NCI-H2171 treated with DMSO at 0.1 percent for 48 hours (cell line): ENCODE measurements at places on chromosomes 7 and 10.

GRCh38 chr7:141593134-141593533 lies 41.9 kb downstream of the AGK start:
- peak; percentile 11 for DNase-seq

- DNase-seq: no peak
Observed at GRCh38 chr10:113681533-113682470, 2.1 kb downstream of the CASP7 start.

GRCh38 chr7:69575651-69576050 lies 22.6 kb upstream of the AUTS2 start:
- DNase-seq: no peak

DNA sequence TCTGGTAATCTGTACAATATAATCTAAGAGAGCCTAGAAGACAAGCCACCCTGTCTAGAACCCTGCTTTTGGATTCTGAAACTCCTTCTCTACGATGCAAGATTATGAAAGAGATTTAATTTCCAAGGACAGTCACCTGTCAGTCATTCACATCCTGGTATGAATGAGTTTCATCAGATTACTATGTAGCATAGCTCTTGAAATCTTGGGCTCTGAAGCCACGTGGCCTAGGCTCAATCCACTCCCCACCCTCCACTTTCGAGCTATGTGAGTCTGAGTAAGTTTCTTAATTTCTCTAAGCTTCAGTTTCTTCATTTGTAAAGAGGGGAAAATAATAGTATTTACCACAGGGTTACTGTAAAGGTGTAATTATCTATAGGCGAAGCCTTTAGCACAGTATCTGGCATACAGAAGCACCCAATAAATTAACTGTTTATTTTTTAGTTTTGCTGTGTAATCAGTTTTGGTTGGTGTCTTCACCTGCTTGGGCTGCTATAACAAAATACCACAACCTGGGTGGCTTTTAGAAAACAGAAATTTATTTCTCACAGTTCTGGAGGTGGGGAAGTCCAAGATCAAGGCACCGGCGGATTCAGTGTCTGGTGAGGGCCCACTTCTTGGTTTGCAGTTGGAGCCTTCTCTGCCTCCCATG lies 71.3 kb downstream of the MYOF start:
- DNase-seq: no peak

GRCh38 chr7:154469652-154470051 lies 417.5 kb downstream of the DPP6 start:
- DNase-seq: no peak

DNA sequence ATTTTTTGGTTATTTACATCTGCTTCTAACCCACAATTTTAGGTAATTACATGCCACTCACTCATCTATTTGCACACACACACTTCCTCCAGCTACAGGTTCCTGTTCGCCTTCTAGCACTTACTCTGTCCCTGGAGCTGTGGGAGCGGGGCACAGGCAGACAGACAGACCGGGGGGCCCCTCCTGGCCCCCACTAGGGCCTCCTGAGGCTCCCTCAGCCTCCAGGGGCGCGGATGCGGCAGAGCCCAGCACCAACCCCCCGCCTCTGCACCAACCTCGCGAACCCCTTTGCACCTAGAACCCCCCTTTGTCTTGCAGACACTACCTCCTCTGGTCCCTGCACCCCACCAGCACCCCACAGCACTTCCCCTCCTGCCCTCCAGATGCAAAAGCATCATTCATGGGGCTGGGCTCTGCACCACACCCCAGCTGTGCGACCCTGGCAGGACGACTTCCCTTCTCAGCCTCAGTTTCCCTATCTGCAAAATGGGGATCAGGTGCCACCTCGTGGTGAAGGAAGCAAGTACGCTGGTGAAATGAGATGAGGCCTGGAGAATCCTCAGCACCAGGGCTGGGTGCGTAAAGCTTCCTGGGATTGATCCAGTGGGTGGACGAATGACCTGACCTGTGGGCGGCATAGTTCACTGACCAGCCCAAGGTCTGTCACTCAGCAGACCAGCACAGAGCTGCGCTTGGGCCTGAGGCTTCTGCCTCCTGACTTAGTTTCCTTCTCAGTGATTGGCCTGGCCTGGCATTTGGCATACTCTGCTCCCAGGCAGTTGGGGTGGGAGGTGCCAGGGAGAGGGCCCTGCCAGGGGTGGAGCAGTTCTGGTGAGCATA lies 37.9 kb downstream of the ELFN1 start:
- DNase-seq: no peak

DNA sequence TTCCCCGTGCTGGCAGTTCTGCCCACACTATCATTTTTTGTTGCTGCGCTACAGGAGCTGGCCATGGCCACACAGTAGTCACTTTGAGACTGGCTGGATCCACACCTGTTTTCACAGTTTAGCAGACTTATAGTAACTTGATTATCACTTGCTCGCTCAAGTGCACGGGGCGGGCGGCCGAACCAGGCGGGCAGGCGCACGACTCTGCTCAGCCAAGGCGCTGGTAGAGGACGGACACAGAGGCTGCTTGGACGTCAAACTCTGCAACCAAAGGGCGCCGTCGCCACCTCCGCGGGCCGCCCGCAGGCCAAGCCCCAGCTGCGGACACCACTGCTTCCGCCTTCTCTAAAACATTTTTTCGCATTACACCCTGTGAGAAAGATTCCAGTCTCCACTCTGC lies 38.4 kb upstream of the PHYHIPL start:
- no peak for DNase-seq

GRCh38 chr7:1586827-1587705 lies 17.2 kb upstream of the PSMG3 start:
- DNase-seq: peak; percentile 8

GRCh38 chr7:94655126-94655847 lies 646 bp downstream of the SGCE start:
- peak; percentile 28 for DNase-seq

- DNase-seq: no peak
Observed at GRCh38 chr10:66719483-66719882, 206.4 kb upstream of the LRRTM3 start.

DNA sequence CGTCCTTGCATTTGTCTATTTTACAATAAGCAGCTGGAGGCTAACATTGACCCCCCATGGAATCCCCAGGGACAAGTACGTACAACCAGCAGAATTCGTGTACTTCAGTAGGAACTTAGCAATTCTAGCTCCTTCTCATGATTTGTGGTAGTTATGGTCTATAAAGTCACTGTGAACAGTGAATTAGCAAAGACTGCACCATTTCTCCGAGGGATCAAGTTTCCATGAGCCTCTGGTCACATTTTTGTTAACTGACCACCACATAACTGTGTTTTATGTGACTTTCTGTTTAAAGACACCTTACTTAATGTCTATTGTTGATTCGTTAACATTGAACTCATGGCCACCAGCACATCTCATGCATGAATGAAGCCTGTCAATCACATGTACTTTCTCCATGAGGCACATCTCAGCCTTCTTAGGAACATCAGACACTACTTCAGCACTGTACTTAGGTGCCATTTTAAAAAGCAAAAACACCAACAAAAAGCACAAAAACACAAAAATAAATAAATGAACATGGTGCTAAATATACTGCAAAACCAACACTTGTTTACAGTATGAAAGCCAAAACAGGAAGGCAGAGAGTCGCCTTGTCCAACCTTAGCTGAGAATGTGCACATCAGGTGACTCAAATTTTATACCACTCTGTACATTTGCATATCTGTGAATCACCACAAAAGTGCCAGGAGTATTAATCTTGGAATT lies 9.0 kb upstream of the UCN3 start:
- no peak for DNase-seq

- no peak for DNase-seq
Observed at GRCh38 chr10:113557424-113557862, 4.6 kb downstream of the HABP2 start.

GRCh38 chr7:45874408-45875131 lies 1.7 kb upstream of the CCDC201 start:
- no peak for DNase-seq

- no peak for DNase-seq
Observed at GRCh38 chr7:25223206-25223605, 5.1 kb downstream of the NPVF start.

DNA sequence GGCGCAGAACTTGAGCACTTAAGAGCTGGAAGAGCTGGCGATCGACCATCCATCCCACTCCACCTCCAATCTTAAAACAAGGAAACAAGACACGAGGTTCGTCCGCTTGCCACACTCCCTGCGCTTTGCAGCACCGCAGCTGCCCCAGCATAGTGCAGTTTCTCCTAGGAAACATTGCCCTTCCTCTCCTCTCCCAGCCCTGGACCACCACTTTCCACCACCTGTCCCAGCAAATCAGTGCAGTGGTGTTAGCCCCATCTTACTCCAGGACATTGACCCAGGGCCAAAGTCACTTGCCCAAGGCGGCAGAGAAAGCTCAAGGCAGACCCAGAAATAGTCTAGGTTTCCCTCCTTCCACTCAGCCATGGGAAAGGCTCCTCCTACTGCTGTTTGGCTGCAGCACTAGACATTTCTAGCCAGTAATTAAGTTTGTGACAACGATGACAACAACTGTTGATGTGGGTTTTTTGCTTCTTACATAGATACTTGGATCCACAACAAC lies 1.5 kb upstream of the PARD3 start:
- DNase-seq: peak; percentile 27

GRCh38 chr10:126092366-126093215 lies 196.2 kb downstream of the FANK1 start:
- DNase-seq: no peak

GRCh38 chr7:131254211-131254610 lies 73.5 kb upstream of the MKLN1 start:
- no peak for DNase-seq

DNA sequence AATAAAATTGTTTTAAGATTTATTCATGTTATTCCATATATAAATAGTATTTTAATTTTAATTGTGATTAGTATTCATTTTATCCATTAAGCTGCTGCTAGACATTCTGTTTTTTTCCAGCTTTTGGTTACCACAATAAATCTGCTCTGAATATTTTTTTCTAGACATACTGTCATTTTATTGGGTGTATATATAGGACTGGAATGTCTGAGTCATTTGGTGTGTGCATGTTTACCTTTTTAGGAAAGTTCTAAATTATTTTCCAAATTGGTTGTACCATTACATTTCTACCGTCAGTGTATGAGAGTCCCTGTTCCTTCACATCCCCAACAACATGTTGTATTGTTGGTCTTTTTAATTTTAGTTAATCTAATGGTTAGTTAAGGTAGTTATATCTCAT lies 1138.1 kb downstream of the REEP3 start:
- no peak for DNase-seq

GRCh38 chr10:98030991-98031431 lies 590 bp upstream of the CRTAC1 start:
- DNase-seq: no peak

DNA sequence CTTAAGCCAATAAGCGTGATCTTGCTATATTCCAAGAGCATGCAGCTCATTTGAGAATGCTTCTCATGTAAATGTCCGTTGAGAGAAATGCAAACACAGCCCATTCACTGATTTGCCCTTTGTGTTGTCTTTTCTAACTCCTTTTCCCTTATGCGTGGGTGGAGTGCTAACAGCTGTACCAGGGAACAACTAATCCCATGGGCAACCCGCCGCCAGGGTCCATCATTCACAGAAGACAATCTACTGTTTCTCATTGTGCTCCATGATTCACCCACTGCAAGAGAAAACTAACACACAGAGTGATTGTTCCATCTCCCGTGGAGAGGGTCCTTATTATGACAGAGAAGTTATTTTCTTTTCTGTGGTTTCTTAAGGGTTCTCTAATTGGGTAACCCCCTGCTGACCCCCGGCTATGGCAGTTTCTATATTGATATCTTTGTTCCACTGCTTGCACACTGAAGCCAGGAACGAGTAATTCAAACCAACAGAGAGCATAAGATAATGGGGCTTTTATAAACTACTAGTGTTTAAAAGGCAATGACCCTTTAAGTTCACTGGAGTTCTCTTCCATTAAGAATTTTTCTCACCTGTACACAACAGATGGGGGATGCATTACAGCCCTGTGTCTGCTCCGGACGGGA lies 298.7 kb downstream of the BAMBI start:
- no peak for DNase-seq

GRCh38 chr10:33263453-33263852 lies 71.0 kb downstream of the NRP1 start:
- DNase-seq: no peak

DNA sequence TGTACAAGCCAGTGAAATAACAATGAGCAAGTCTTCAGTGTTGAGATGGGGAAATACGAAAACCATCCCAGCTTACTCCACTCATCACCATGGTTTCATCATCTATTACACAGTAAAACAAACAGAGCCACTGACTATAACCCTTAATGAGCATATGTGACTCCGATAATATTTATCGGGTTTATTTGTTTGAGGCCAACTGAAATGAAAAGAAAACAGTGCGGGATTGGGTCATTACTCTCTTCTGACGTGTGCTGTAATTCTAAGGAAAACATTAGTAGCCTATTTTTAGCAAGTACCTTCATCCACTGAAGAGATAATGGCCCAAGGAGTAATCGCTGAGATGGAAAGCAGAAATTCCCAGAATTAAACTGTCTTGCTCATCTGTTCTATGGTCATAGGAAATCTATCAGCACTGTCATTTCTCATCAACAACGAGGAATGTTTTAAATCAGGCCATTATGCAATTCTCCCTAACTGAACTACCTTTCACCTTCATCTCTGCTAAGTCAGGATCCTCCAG lies 716.5 kb downstream of the INHBA start:
- no peak for DNase-seq

DNA sequence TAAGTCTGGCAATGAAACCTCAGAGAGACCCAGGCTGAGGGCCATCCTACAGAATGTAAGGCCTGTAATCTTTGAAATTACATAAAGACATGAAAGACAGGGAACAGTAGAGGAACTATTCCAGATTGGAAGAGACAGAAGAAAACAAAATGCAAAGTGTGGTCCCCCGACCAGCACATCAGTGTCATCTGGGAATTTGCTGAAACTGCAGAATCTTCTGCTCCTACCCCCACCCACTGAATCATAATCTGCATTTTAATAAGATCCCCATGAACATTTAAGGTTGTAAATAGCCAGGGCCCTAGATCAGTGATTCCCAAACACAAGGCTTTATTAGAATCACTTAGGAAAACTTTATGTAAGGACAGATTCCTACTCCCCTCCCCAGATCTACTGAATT lies 154.4 kb downstream of the NOC3L start:
- DNase-seq: no peak

- no peak for DNase-seq
Observed at GRCh38 chr10:126027692-126028091, 131.3 kb downstream of the FANK1 start.

- no peak for DNase-seq
Observed at GRCh38 chr10:11276449-11276990, 258.8 kb downstream of the CELF2 start.

GRCh38 chr7:24436131-24436920 lies 136.9 kb upstream of the PALS2 start:
- no peak for DNase-seq

DNA sequence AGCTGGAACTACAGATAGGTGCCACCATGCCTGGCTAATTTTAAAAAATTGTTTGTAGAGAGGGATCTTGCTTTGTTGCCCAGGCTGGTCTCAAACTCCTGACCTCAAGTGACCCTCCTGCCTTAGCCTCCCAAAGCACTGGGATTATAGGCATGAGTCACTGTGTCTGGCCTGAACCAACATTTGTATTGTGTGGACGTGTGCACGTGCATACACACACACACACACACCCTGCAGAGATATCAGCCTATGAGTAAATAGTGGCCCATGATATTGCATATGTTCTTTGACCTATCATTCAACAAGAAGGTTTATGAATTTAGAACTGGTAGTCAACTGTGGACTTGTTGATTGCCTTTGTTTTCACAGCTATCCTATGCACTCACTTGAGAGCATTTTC lies 161.6 kb downstream of the BAMBI start:
- DNase-seq: no peak
